Naive thymus-derived CD4-positive, alpha-beta T cell (primary cell): ENCODE measurements at places on chromosomes 2 and 18. TPM values are rescaled to one million over a fixed set of nuclear protein-coding genes. Genes with fewer than 3 reads are reported as not detected.
A peak's percentile ranks its signal among the peaks of the same experiment; 100 is the strongest.

GRCh38 chr2:166134252-166135151 is 6.7 kb upstream of the SCN1A start:
- DNase-seq, result no peak
- H3K4me1 ChIP-seq, result no peaks in the 10 kb centered on the region
- H3K4me3 ChIP-seq, result no peak overlapping the region
- no peaks in the 10 kb centered on the region for H3K36me3 ChIP-seq
- H3K27me3 ChIP-seq, result no peaks in the 10 kb centered on the region

PRKAG3 gene
- total RNA-seq, result not detected

MC5R gene
- total RNA-seq, result not detected

GRCh38 chr2:127672341-127673224 is 2.7 kb downstream of the LIMS2 start:
- no peak for DNase-seq
- no peaks in the 10 kb centered on the region for H3K36me3 ChIP-seq
- no peak overlapping the region for H3K27ac ChIP-seq
- H3K4me3 ChIP-seq, result no peak overlapping the region
- peaks cover 6% of the 10 kb centered on the region for H3K27me3 ChIP-seq
- no peaks in the 10 kb centered on the region for H3K4me1 ChIP-seq

DNA sequence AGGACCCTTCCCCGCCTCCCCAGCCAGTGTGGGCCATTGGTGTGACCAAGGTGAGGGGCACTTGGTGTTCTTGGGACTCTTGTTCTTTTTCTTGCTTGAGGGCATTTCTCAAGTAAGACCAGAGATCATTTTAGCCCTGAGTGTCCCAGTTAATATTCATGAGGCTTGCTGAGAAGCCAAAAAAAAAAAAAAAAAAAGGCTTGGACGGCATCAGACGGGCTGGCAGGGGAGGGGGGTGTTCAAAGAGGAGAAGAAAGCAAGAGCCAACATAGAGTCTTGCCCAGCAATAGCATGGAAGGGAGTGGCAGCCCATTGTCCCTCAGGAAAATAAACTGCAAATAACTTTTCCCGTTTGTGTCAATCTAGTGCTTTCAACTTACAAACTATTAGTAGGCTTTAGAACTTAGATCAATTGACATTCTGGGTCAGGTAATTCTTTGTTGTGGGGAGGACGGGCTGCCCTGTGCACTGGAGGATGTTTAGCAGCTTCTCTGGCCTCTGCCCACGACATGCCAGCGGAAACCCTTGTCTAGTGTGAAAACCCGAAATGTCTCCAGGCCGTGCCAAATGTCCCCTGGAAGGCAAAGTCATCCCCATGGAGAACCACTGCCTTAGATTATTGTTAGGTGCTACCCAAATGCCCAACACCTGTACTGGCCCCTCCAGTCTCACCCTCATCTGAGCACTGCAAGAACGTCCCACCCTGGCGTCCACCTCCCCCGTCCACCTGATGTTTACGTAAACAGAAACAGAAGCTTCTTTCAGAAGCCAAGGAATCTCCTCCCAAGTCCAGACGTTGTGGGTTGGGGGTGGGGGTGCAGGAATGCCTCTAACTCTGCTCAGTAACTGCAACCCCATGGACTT is 163.4 kb downstream of the BCL2 start:
- DNase-seq, result no peak
- H3K27ac ChIP-seq, result peak overlapping the region; percentile 90
- no peaks in the 10 kb centered on the region for H3K27me3 ChIP-seq
- peaks cover 95% of the 10 kb centered on the region for H3K4me1 ChIP-seq
- peak overlapping the region; percentile 56 for H3K4me3 ChIP-seq

GRCh38 chr2:176128172-176128981 is 1.1 kb upstream of the HOXD8 start:
- H3K27ac ChIP-seq, result no peak overlapping the region
- peak; percentile 20 for DNase-seq
- no peak overlapping the region for H3K4me3 ChIP-seq
- no peaks in the 10 kb centered on the region for H3K36me3 ChIP-seq
- H3K27me3 ChIP-seq, result peaks cover 39% of the 10 kb centered on the region

DNA sequence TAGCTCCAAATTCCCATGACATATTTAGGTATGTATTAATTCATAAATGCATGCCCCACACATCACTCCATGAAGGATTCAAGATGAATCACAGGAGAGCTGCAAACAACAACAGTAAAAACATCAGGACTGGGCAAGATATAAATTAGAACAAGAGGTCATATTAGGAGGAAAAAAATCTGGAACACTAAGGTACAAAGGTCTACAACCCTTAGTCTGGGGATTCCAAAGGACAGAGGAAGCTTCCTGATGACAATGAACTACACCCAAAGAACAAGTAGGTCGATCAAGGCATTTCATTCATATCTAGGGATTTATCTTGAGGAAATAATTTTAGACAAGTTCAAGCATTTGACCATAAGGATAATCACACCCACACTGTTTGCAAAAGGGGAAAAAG is 14.5 kb downstream of the VPS4B start:
- no peak overlapping the region for H3K4me3 ChIP-seq
- DNase-seq, result no peak
- no peaks in the 10 kb centered on the region for H3K27me3 ChIP-seq
- peaks cover 69% of the 10 kb centered on the region for H3K36me3 ChIP-seq

ADCYAP1 gene
- total RNA-seq, result not detected

GRCh38 chr2:8548065-8548618 is 133.7 kb upstream of the ID2 start:
- H3K4me1 ChIP-seq, result peaks cover 10% of the 10 kb centered on the region
- H3K4me3 ChIP-seq, result no peak overlapping the region
- no peak overlapping the region for H3K27ac ChIP-seq
- no peaks in the 10 kb centered on the region for H3K36me3 ChIP-seq

DNA sequence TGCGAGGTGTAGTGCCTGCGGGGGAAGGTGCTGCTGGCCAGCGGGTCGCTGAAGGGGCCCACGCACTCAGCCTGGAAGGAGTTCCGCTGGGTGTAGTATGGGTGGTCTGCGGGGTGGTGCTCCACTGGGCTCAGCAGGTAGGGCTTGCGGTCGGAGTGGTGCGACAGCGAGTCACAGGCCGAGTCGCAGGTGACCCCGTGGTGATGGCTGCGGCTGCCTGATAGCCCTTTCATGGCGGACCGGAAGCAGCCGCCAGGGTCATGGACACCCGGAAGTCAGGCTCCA is 429.8 kb downstream of the TGIF1 start:
- H3K4me1 ChIP-seq, result no peaks in the 10 kb centered on the region
- H3K4me3 ChIP-seq, result no peak overlapping the region
- H3K36me3 ChIP-seq, result no peaks in the 10 kb centered on the region
- no peak for DNase-seq
- no peaks in the 10 kb centered on the region for H3K27me3 ChIP-seq

PDE11A gene
- not detected for total RNA-seq

DNA sequence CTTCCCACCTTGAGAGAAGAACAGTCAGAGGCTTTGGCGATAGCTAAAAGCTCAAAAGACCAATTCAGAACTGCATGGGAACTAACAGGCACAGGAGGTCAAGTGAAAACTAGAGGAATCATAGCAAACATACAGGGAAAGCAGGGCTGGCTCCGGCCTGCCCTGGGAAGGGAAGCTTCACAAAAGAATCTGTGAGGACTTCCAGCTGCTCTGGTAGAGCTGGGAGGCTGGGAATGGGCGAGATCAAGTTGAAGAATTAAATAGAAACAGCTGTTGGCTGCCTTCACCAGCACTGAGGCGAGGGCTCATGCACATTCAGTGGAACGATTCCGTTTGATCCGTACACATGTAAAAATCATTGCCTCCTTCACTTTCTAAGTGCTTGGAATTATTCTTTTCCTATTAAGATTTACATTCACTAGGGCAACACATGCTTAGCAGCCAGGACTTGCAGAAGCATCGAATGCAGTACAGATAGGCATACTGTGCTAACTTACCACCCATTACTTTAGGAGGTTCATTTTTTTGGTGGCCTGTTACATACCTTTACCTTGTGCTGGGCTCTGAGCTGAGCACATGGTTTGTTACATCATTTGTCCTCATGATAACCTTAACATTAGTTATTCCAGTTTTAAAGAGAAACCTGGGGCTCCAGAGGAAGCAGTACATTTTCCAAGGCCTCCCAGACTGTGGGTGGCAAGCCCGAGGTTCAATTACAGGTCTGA is 125.4 kb upstream of the RNF152 start:
- no peaks in the 10 kb centered on the region for H3K36me3 ChIP-seq
- no peak for DNase-seq
- no peaks in the 10 kb centered on the region for H3K4me1 ChIP-seq
- H3K4me3 ChIP-seq, result no peak overlapping the region

DNA sequence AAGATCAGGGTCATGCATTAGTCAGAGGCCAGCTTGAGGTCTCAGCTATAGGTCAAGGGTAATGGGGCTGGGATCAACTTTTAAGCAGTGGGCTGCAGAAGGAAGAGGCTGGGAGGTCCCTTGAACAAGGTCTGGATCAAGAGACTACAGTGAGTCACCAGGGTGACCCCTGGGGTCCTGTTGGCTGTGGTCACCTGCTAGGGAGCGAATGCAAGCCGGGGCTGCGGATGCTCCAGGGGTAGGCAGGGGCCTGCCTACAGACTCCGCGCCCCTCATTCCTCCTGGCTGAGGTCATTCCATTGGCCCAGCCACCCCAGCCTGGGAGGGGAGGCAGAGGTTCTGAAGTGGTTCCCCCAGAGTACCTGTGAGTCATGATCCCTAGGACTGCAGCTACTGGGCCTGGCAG is 110.4 kb downstream of the CYP26B1 start:
- H3K4me3 ChIP-seq, result no peak overlapping the region
- DNase-seq, result no peak
- H3K27me3 ChIP-seq, result no peaks in the 10 kb centered on the region
- no peaks in the 10 kb centered on the region for H3K36me3 ChIP-seq
- H3K27ac ChIP-seq, result no peak overlapping the region

GATA6 gene
- total RNA-seq, result not detected

- no peak overlapping the region for H3K4me3 ChIP-seq
- DNase-seq, result no peak
- H3K27ac ChIP-seq, result no peak overlapping the region
- no peaks in the 10 kb centered on the region for H3K27me3 ChIP-seq
Measured at GRCh38 chr2:205261516-205262020, 420.7 kb upstream of the NRP2 start.
